CD4-positive, alpha-beta T cell treated with Interleukin-10 for 1 hour (primary cell): ENCODE measurements at places on chromosomes 5 and 9.

DNA sequence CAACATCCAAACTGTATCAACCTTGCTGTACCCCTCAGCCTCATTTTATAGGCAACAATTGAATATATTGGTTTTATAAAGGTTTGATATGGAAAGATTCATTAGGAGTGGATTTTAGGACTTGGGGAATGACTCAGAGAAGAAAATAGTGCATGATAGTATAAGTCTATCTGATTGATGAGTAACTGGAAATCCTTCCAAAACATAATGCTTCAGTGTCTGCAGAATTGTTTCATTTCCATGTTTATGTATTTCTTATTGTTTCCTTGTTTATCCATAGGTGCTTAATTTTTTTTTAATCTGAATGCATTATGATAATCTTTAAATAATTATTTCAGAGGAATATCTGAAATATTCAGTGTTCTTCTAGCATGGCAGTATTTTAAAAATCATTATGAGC is 12.6 kb downstream of the JAK2 start:
- no peak for DNase-seq

- no peak for DNase-seq
Observed at GRCh38 chr5:108167174-108167573, 214.7 kb downstream of the FBXL17 start.

- no peak for DNase-seq
Observed at GRCh38 chr9:21239911-21240310, at the start of gene IFNA14. TSS of gene IFNA14 (minus strand) at chr9:21240005. CDS start at chr9:21239935, 70 bp downstream.

GRCh38 chr9:99169086-99169485 is 52.7 kb downstream of the ALG2 start:
- DNase-seq: no peak

GRCh38 chr9:4141296-4141695 is 158.6 kb downstream of the GLIS3 start:
- no peak for DNase-seq

GRCh38 chr5:149228618-149229297 is 42.9 kb upstream of the AFAP1L1 start:
- no peak for DNase-seq

GRCh38 chr9:73050065-73050816 is 97.4 kb upstream of the ALDH1A1 start:
- no peak for DNase-seq

GRCh38 chr9:33223696-33224095 is 16.3 kb upstream of the SPINK4 start:
- no peak for DNase-seq

GRCh38 chr5:54517174-54517511 is 416 bp upstream of the SNX18 start:
- DNase-seq: no peak

DNA sequence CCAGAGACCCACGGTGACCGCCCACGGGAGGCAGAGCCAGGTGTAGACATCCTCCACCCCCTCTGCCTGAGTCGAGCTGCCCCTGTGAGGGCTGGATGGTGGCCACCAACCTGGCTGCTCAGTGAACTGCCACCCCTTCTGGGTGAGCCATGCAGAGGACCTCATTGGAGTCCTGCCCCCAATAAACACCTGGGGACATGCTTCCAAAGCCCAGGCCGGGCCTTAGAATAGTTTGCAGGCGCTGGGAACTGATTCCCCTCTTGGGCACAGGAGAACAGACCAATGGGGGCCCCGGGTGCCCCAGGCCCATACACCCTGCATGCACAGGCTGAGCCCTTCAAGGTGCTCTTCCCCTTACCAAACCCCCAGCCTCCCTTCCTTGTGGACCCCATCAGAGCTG is 38.1 kb upstream of the GFPT2 start:
- DNase-seq: no peak

GRCh38 chr9:112002847-112003457 is 106.3 kb downstream of the UGCG start:
- DNase-seq: no peak

- DNase-seq: no peak
Observed at GRCh38 chr9:128362774-128363173, 8.4 kb upstream of the URM1 start.

- DNase-seq: no peak
Observed at GRCh38 chr5:112642885-112643284, 94.8 kb upstream of the APC start.

GRCh38 chr5:135034963-135035677 is 1.1 kb upstream of the PITX1 start:
- no peak for DNase-seq

- no peak for DNase-seq
Observed at GRCh38 chr5:114477816-114478334, 116.0 kb downstream of the KCNN2 start.

DNA sequence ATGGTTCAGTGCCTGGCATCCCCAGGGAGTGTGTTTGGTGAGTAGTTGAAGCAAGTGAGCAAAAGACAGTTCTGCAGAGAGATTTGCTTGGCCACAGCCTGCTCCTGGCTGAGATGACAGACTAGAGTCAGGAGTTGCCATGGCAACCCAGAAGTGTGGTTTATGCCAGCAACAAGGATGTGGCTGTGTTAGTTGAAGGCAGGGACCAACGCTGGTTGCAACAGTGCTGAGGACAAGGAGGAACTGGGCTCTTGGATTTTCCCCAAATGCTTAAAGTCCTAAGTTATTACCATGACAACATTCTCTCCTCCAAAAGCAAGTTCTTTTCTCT is 2.7 kb downstream of the NXNL2 start:
- DNase-seq: peak; percentile 36

- peak; percentile 67 for DNase-seq
Observed at GRCh38 chr9:127004946-127005769, 90.6 kb downstream of the RALGPS1 start.

- DNase-seq: no peak
Observed at GRCh38 chr9:120841930-120842684, 615 bp downstream of the PSMD5 start.

- DNase-seq: no peak
Observed at GRCh38 chr9:2602704-2603116, 18.9 kb upstream of the VLDLR start.

GRCh38 chr5:125411744-125412560 is 665.5 kb upstream of the ZNF608 start:
- no peak for DNase-seq

GRCh38 chr9:7760014-7760415 is 39.6 kb downstream of the DMAC1 start:
- no peak for DNase-seq

- DNase-seq: no peak
Observed at GRCh38 chr9:36461323-36461722, 61.3 kb upstream of the RNF38 start.

DNA sequence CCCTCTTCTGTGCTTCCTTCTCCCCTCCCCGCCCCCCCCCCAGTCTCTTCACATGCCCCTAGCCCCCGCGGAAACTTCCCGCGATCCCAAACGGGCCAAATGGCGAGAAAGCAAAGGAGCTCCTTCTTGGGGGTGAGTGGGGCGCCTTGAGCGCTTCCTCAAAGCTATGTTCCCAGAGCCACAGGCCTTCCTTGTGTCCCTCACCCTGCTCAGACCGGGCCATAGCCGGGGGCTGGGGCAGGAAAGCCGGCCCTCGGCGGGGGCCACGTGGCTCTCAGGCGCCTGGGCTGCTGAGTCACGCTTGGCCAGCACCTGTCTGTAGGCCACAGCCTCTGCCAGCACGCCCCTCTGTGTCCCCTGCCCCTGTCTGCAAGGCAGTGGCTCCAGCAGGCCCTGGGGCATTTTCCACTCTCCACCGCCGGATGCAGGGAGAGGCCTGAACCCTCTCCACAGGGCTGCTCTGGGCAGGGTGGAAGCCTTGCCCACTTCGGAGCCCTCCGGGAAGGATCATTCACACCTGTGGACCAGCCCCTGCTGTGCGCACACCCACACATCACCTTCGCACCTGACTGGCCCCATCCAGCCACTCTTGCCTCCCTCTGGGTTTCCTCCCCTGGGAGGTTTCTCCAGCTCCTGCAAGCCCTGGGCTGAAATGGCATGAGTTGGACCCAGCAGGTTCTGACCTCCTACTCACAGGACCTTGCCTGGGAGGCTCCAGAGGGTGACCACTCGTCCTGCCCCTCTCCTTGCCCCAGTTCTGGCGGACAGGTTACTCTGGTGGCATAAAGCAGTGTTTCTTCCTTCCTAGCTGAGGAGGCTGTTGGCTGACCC is 1.2 kb upstream of the SQSTM1 start:
- DNase-seq: no peak

GRCh38 chr5:138974227-138975063 is 99.3 kb upstream of the LRRTM2 start:
- DNase-seq: no peak

GRCh38 chr5:59829922-59830321 is 63.6 kb downstream of the PDE4D start:
- no peak for DNase-seq

DNA sequence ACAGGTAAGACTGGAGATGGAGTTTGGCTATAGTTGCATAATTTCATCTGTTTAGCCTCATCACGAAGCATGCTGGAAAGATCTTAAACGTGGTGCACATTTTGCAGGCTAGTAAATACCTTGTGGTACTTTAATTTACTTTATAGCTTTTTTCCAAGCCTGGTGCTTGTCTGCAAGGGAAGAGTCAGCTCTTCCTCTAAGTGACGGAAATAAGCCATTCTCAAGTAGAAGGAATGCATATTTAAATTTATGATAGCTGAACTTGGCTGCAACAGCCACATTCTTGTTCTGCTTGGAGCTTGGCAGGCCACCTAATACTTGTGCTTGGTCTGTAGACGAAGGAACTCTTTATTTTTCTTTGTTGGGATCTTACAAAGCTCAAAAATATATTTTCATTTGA is 188.0 kb upstream of the PIK3R1 start:
- no peak for DNase-seq

- peak; percentile 32 for DNase-seq
Observed at GRCh38 chr9:72443855-72444254, 77.6 kb upstream of the TMC1 start.

DNA sequence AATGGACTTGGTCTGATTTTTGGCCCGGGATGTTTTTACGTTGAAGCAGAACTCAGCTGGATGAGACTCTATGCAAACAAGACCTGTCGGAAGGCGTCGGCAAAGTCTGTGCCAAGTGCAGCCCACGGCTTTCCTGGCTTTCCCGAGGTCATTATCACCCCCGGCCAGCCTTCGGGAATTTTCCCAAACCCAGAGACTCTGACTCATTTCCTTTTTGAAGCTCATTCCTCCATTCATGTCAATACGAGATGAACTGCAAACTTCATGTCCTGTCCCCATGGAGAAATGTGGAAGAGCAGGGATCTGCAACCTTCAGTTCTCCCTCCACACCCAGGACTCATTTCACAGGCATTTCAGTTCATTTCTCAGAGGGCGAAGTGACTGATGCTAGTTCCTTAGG is 95.3 kb downstream of the IRX2 start:
- no peak for DNase-seq
